Activated naive CD8-positive, alpha-beta T cell treated with anti-CD3 and anti-CD28 coated beads, Interleukin-2, amount 10 ng/mL, durations not matched to agents 7 days and 5 days (primary cell): ENCODE measurements at places on chromosomes 4 and X. TPM values are rescaled to one million over a fixed set of nuclear protein-coding genes. Genes with fewer than 3 reads are reported as not detected.

SHROOM3 gene
- not detected for total RNA-seq

BGN gene
- total RNA-seq: not detected

TLL1 gene
- not detected for total RNA-seq

CXCL1 gene
- total RNA-seq: not detected

RRH gene
- not detected for total RNA-seq

XAGE2 gene
- not detected for total RNA-seq

RELL1 gene
- 36.8 TPM for total RNA-seq

CBLL2 gene
- total RNA-seq: not detected

CABS1 gene
- not detected for total RNA-seq

FRAS1 gene
- 0.23 TPM for total RNA-seq

PABPC5 gene
- not detected for total RNA-seq

PGAM4 gene
- not detected for total RNA-seq

CACNA1F gene
- total RNA-seq: 1.7 TPM

GABRG1 gene
- not detected for total RNA-seq

HSFX1 gene
- total RNA-seq: 0.86 TPM

CASK gene
- 52.1 TPM for total RNA-seq

PNCK gene
- total RNA-seq: 0.79 TPM

KLHL34 gene
- total RNA-seq: 0.72 TPM

CENPI gene
- total RNA-seq: 21.4 TPM

FGF2 gene
- not detected for total RNA-seq

CTAG2 gene
- 17.1 TPM for total RNA-seq

NWD2 gene
- not detected for total RNA-seq

HSFX2 gene
- 0.28 TPM for total RNA-seq

MAMLD1 gene
- total RNA-seq: 2.5 TPM

APLN gene
- total RNA-seq: 1.9 TPM

EREG gene
- not detected for total RNA-seq

HMX1 gene
- total RNA-seq: not detected

IGSF1 gene
- total RNA-seq: not detected

SGMS2 gene
- not detected for total RNA-seq
